ENCODE measurements at places on chromosomes 16 and 17.

GRCh38 chr17:75524970-75525805, at the start of gene LLGL2:
TSS of gene LLGL2 (plus strand) at chr17:75525697. CDS start at chr17:75543427, 17,730 bp downstream.
- peak; percentile 85 for DNase-seq

DNA sequence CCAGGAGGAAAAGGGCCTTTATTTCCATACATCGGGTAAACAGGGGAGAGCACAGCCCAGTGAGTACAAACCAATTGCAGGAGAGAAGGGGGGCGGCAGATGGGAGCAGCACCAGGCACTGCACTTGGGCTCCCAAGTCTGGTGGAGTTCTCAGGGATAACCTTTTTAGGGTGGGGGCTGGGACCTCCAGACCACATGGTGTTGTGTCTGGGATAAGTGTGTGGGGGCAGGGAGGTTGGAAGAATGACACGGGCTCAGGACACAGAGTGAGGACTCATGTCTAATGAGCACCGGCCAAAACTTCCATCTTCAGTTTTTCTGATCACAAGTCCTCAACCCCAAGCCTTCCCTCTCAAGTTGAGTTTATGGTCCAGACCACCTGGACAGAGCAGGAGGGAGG, 30.6 kb downstream of the PIPOX start:
- DNase-seq, result no peak

- no peak for DNase-seq
Measured at GRCh38 chr17:16211590-16211989, 3.7 kb downstream of the NCOR1 start.

- no peak for DNase-seq
Measured at GRCh38 chr16:88784856-88785105, 239 bp downstream of the PIEZO1 start.

GRCh38 chr17:82503094-82503727, 16.3 kb upstream of the FOXK2 start:
- DNase-seq, result no peak

- peak; percentile 49 for DNase-seq
Measured at GRCh38 chr17:83171661-83172060, 92.3 kb downstream of the METRNL start.

DNA sequence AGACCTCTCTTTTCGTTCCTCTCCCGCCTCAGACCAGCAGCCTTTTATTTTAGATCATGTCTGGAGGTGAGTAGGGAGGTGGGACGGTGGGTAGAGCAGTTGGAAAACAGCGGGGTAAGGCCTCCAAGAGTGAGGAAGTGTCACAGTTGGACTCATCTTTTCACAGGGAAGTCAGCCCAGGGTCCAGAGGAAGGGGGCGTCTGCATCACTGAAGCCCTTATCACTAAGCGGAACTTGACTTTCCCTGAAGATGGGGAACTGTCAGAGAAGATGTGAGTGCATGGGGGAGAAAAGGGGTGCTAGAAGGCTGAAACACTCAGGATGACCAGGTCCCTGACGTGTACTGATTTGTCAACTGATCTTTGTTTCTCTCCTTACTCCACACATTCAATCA, 461 bp downstream of the LRRC46 start:
- DNase-seq, result no peak

DNA sequence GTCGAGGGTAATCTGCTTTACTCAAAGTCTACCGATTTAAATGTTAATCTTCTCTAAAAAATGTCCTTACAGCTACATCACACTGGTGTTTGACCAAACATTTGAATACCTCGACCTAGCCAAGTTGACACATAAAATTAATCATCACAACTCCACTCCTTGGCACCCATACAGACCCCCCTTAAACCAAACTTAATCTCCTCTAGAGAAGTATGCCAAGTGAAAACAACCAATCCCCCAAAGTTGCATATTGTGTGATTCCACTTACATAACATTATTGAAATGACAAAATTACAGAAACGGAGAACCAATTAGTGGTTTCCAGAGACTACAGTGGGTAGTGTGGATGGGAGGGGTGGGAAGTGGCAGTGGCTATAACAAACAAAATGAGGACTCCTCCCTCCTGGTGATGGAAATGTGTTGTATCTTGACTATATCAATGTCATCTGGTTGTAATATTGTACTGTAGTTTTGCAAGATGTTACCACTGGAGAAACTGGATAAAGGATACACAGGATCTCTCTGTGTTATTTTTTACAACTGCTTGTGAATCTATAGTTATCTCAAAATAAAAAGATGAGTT, 39.4 kb downstream of the CAPNS2 start:
- peak; percentile 5 for DNase-seq

- DNase-seq, result peak; percentile 19
Measured at GRCh38 chr16:86930663-86931373, 352.5 kb downstream of the FOXL1 start.

GRCh38 chr17:9098242-9098825, 77.0 kb downstream of the NTN1 start:
- DNase-seq, result no peak

- DNase-seq, result no peak
Measured at GRCh38 chr17:11720816-11721215, 122.5 kb downstream of the DNAH9 start.

GRCh38 chr16:79170555-79171246, 429.8 kb downstream of the MAF start:
- no peak for DNase-seq

- DNase-seq, result no peak
Measured at GRCh38 chr16:88701581-88702370, 4.4 kb downstream of the RNF166 start.

GRCh38 chr16:58885528-58886170, 151.5 kb upstream of the GOT2 start:
- no peak for DNase-seq

DNA sequence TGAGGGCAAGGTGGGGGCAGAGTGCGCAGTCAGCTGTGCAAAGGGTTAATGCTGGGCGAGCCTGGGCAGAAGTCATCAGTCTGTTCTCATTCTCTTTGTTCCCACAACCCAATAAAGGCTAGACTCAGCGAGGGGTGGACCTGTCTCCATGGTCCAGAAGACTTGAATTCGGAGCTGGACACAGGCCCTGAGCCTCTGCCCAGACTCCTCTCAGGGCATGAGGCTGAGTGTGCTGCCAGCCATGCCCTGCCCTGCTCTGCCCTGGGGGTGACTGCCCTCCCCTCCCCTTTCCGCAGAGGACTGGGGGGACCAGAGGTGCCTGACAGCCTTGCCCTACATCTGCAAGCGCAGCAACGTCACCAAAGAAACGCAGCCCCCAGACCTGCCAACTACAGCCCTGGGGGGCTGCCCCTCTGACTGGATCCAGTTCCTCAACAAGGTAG, 54.5 kb downstream of the MRC2 start:
- no peak for DNase-seq

DNA sequence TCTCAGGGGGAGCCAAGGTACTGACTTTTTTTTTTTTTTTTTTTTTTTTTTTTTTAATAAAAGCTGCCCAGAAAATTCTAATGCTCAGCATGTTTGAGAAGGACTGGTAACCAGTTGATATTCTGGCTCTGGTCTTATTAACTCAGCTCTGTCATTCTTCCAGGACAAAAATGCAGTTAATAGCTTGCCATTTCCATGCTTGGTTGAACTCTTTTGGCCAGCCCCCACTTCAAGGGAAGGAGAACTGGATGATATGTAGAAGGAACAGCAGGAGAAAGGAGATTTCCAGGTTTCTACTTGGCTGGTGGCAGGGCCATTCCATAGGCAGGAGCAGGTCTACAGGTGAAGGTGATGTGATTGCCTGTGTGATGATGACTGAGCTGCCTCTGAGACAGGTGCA, 59.2 kb upstream of the TANC2 start:
- no peak for DNase-seq

- no peak for DNase-seq
Measured at GRCh38 chr17:49989518-49989880, 5.5 kb downstream of the DLX3 start.

GRCh38 chr16:57761301-57761700, 25.7 kb downstream of the KATNB1 start:
- DNase-seq, result no peak

DNA sequence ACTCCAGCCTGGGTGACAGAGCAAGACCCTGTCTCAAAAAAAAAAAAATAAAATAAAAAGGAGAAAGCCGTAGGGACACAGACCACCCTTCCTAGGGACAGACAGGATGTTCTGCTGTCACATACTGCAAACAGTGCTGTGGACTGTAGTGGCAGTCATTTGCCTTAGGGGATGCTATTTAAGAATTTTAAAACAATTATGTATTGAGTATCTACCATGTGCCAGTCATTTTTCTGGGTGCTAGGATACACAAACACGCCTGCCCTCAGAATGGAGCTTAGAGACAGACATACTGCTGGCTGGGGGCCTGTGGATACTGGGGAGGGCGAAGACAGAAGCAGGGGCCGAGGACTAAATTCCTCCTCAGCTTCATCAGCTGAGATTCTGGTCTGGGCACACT, 45.5 kb downstream of the MRC2 start:
- DNase-seq, result no peak

- no peak for DNase-seq
Measured at GRCh38 chr17:48500435-48501426, 30.1 kb downstream of the HOXB1 start.

DNA sequence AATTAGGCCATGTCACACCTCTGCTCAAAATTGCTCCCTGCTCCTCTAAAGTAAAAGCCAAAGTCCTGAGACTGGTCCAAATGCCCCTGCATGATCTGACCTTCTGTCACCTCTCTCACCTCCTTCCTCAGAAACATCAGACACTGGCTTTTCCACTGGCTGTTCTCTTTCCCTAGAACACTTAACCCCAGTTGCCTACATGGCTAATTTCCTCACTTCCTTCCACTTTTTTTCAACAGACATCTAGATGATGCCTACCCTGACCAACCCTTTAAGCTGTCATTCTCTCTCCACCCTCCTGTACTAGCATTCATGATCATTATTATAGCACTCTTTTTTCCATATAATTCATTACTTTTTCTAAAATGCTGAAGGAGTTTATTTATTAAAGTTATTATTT, 31.0 kb downstream of the CCT6B start:
- no peak for DNase-seq

DNA sequence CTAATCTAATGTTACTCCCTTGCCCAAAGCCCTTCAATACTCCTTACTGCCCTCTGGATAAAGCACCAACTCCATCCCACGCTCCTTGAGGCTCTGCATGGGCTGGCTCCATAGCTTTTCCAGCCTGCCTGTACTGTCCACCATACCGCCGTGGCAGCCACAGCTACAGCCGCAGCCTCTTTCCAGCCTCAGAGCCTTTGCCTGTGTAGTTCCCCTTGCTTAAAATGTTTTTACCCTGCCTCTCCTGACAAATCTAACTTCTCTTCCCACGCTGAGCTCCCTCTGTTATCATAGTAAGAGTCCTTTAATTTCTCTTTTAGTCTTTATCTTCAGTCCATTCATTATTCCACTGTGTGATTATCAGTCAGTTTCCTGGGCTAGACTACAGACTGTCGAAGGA, 22.0 kb downstream of the TEX14 start:
- no peak for DNase-seq

DNA sequence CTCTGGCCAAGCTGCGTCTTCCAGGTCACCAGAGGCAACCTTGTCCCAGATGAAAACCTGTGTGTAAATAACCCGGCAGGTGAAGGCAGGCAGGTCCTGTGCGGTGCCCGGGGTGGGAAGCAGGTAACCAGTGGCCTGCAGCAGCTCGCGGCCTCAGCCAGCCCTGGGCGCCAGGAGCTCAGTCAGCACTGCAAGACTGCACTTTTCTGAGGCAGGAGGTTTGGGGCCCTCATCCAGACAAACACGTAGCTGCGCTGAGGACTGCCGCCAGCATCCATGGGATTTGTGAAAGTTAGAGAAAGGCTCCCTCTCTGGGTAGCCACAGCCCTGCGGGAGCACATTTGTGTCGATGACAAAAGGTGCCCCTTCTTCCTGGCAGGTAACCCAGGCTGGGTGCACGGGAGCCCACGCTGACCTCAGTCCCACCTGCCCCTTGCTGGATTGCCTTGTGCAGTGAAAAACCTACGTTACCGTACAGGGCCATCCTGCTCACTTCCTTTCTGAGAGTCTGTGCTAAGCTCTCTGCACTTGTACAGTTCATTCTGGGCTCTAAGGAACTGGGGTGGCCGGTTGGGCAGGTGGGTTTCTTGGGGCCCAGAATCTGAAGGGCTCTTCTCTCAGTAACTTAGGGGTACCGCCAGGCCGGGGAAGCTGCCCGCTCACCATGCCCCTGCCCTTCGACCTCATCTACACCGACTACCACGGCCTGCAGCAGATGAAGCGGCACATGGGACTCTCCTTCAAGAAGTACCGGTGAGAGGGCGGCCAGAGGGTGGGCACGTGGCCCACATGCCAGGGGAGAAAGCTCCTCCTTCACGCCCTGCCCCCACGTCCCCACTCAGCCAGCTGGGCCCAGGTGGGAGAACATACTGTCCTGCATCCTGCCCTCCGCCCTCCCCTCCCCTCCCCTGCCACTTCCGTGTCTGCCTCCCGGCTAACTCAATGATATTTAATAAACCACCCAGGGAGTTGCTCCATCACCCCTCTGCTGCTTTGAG, 56.4 kb downstream of the MGAT5B start:
- no peak for DNase-seq

GRCh38 chr17:35749560-35750412, 3.3 kb downstream of the GAS2L2 start:
- no peak for DNase-seq

DNA sequence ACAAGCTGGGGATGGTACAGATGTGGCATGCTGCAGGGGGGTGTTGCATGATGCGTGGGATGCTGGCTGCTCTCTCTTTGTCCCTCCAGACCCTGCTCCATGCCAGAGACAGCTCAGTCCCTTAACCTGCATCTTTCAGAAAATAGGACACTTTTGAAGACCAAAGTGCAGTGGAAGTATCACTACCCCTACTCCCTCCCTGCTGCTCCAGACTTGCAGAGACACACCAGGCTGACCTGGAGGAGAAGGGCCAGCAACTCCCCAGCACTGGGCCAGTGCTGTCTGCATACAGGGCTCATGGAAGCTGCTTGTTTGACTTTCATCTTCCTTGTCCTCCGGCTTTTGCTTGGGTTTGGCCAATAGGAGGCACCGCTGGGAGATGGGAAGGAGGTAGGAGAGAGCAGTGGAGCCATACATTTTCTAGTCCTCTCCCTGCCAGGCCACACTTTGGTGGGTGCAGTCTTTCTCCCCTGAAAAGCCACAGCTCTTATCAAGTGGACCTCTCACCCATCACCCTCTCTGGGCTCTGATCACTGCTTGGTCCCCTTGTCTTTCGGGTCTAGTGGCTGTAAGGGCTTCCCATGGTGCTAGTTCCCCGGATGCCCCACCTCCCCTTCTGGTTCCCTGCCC, 46.1 kb upstream of the NKD1 start:
- DNase-seq, result no peak

GRCh38 chr17:3613124-3613523, 3.9 kb upstream of the TRPV1 start:
- DNase-seq, result no peak

Measured in Daoy (cell line).